T-helper 17 cell (primary cell): ENCODE measurements at places on chromosomes 1 and 21.
A peak's percentile ranks its signal among the peaks of the same experiment; 100 is the strongest.

DNA sequence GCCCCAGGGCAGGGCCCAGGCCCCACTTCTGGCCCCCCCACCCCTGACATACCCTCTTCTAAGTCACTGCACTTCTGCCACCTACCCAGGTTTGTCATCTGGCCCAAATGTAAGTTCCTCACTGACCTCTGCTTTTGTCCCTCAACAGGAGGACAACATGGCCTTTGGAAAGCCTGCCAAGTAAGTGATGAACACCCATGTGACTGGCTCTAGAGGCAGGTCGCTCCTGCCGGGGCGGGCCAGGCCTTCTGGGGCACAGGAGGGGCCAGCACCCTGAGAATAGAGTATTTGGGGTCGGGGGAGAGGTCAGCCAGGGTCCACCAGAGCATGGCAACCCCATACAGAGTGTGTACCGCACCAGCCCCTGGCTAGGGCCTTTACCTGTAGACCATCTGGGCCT lies 9.9 kb upstream of the SYTL1 start:
- H3K4me1 ChIP-seq = peaks cover 34% of the 10 kb centered on the region
- no peak for DNase-seq
- peaks cover 2% of the 10 kb centered on the region for H3K36me3 ChIP-seq
- H3K27ac ChIP-seq = peak overlapping the region; percentile 60
- H3K27me3 ChIP-seq = no peaks in the 10 kb centered on the region

GRCh38 chr1:24966724-24967346 lies 36.8 kb upstream of the RUNX3 start:
- H3K27ac ChIP-seq = peak overlapping the region; percentile 95
- H3K4me1 ChIP-seq = peaks cover 37% of the 10 kb centered on the region
- H3K27me3 ChIP-seq = no peaks in the 10 kb centered on the region
- DNase-seq = no peak

- H3K27ac ChIP-seq = no peak overlapping the region
- H3K4me1 ChIP-seq = no peaks in the 10 kb centered on the region
- H3K27me3 ChIP-seq = no peaks in the 10 kb centered on the region
- H3K36me3 ChIP-seq = no peaks in the 10 kb centered on the region
- no peak for DNase-seq
- no peak overlapping the region for H3K4me3 ChIP-seq
Measured at GRCh38 chr1:12486401-12487005, 131.5 kb downstream of the DHRS3 start.

DNA sequence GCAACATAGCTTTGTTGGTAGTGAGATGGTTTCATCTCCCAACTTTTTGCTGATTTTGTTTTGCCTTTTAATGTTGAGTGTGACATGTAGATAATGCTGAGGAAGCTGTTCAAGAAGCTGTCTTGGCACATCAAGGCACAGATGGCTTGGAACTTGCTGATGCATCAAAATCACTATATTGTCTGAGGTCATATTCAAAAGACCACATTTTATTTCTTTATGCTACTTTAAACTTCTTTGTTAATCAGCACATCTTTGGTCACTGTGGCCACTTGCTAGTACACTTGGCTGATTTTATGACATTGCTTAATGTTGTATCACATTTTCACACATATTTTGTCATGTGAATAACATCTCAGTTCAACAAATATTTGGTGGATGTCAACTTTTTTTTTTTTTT lies 87.1 kb upstream of the BCL10 start:
- no peak overlapping the region for H3K27ac ChIP-seq
- H3K4me3 ChIP-seq = no peak overlapping the region
- H3K36me3 ChIP-seq = no peaks in the 10 kb centered on the region
- no peaks in the 10 kb centered on the region for H3K4me1 ChIP-seq

GRCh38 chr21:14080764-14081096 lies 130.0 kb downstream of the LIPI start:
- peaks cover 2% of the 10 kb centered on the region for H3K36me3 ChIP-seq
- H3K27ac ChIP-seq = no peak overlapping the region

DNA sequence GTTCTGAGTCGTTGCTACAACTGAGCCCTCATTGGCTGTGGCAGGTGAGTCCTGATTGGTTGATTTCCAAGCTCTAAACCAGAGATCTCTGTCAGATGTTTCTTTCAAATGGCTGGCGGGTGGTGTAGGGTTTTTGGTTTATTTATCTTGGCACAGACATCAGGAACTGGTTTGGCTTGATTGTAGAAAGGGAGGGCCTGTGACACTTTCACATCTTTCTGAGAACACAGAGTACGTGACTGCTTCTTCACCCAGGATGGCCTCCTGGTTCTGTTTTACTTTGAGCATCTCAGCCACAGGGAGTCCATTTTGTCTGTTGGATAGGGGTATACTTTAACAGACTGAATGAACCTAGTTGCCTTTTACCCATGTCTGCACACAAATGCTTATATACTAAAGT lies 89.4 kb upstream of the GPR52 start:
- no peak for DNase-seq
- H3K27ac ChIP-seq = no peak overlapping the region
- no peaks in the 10 kb centered on the region for H3K27me3 ChIP-seq
- no peak overlapping the region for H3K4me3 ChIP-seq

GRCh38 chr21:37432710-37433455 lies 66.3 kb downstream of the DYRK1A start:
- peak overlapping the region; percentile 28 for H3K4me3 ChIP-seq
- H3K4me1 ChIP-seq = peaks cover 40% of the 10 kb centered on the region
- H3K27ac ChIP-seq = peak overlapping the region; percentile 45
- DNase-seq = no peak

GRCh38 chr1:11507309-11507708 lies 28.4 kb downstream of the DISP3 start:
- no peak overlapping the region for H3K4me3 ChIP-seq
- no peak overlapping the region for H3K27ac ChIP-seq
- no peak for DNase-seq
- peaks cover 6% of the 10 kb centered on the region for H3K36me3 ChIP-seq

DNA sequence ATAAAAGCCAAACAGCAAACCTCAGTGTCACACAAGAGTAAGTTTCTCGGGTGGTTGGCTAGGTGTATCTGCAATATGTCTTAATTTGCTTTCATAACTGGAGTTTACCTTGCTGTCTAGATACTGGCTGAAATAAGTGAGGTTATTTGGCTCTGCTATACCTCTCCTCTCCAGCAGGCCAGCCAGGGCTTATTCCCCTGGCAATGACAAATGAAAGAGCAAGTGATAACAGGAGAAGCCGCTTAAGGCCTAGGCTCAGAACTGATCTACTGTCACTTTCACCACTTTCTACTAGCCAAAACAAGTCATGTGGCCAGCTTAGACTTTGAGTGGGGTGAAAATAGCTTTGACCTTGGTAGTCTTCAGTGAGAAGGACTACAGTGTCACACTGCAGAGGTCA lies 4.8 kb upstream of the RPE65 start:
- peaks cover 11% of the 10 kb centered on the region for H3K27me3 ChIP-seq
- no peaks in the 10 kb centered on the region for H3K36me3 ChIP-seq
- H3K27ac ChIP-seq = no peak overlapping the region
- no peak overlapping the region for H3K4me3 ChIP-seq

GRCh38 chr1:3516911-3517675 lies 62.6 kb downstream of the ARHGEF16 start:
- no peak overlapping the region for H3K27ac ChIP-seq
- H3K36me3 ChIP-seq = no peaks in the 10 kb centered on the region
- DNase-seq = no peak

GRCh38 chr1:34663031-34663430 lies 91.8 kb upstream of the GJB5 start:
- no peak overlapping the region for H3K27ac ChIP-seq
- H3K4me3 ChIP-seq = no peak overlapping the region
- peaks cover 38% of the 10 kb centered on the region for H3K27me3 ChIP-seq
- H3K4me1 ChIP-seq = no peaks in the 10 kb centered on the region
- H3K36me3 ChIP-seq = no peaks in the 10 kb centered on the region

GRCh38 chr1:210089855-210090254 lies 142.7 kb upstream of the SERTAD4 start:
- peaks cover 2% of the 10 kb centered on the region for H3K36me3 ChIP-seq
- no peak overlapping the region for H3K27ac ChIP-seq
- no peak overlapping the region for H3K4me3 ChIP-seq
- H3K4me1 ChIP-seq = no peaks in the 10 kb centered on the region
- no peak for DNase-seq
- H3K27me3 ChIP-seq = peaks cover 16% of the 10 kb centered on the region

DNA sequence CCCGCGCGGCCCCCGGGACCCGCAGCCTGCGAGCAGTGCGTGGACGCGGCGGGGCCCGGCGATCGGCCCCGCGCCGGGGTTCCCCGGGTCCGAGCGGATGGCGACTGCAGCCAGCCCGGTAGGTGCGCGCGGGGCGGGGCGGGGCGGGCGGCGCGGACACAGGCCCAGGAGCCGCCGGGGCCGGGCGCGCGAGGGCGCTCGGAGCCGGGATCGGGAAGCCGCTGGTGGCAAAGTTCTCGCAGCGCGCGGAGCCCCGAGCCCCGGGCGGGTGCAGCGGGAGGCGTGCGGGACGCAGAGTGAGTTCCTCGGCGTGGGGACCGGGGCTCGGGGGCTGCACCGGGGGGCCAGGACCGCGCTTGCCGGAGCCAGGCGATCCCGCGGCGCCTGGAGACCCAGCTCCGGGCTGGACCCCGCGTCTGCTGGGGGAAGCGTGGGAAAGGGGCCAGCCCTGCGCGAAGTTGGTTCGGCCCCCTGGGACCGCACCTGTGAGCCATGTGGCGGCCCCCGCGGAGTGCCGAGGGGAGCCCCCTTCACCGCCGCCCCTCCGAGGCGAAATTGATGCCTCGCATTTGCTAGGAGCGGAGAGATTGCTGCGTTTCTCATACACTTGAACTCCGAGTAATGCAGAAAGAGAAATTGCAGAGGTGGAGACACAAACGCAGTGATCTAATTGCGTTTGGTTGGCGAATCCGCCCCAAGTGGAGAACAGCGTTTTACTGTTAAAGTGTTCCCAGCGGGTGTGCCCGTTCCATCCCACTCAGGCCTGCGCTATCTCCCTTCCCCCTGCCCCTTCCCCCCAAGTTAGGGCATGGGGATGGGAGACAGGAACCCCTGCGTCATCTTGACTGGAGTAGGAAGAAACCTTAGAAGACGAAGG lies 228.9 kb upstream of the TMEM51 start:
- H3K36me3 ChIP-seq = peaks cover 2% of the 10 kb centered on the region
- DNase-seq = no peak
- H3K27ac ChIP-seq = no peak overlapping the region
- peaks cover 11% of the 10 kb centered on the region for H3K4me1 ChIP-seq

DNA sequence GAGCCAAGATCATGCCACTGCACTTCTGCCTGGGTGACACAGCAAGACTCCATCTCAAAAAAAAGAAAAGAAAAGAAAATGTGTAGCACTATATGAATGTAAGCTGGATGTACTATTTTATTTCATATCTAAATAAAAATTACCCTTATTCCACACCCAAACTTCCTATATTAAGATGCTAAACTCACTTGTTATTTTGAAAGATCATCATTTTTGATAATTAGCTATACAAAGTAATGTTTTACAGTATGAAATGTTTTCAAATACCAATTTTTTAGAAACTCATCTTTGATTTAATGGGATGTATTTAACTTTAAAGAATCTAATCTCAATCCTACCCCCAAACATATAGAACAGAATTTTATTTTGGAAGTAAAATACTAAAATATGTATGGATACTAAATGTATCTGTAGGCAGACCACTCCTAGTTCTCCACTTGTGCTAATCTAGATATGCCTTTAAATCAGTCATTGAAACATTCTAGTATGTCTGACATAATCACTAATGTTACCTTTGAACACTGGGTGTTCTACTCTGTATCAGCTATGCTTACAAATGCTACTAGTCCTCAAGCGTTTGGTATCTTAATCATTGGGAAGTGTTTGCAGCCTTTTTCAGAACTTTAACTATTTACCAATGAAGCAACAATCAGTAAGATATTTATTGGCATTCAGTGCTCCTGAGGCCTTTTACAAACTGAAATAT lies 12.9 kb downstream of the MIER1 start:
- H3K27ac ChIP-seq = peak overlapping the region; percentile 93
- no peak for DNase-seq
- no peak overlapping the region for H3K4me3 ChIP-seq
- no peaks in the 10 kb centered on the region for H3K27me3 ChIP-seq
